SJCRH30 (cell line): ENCODE measurements at places on chromosomes 3 and 15.

- DNase-seq = no peak
Measured at GRCh38 chr15:86162172-86162591, 82.5 kb downstream of the AGBL1 start.

DNA sequence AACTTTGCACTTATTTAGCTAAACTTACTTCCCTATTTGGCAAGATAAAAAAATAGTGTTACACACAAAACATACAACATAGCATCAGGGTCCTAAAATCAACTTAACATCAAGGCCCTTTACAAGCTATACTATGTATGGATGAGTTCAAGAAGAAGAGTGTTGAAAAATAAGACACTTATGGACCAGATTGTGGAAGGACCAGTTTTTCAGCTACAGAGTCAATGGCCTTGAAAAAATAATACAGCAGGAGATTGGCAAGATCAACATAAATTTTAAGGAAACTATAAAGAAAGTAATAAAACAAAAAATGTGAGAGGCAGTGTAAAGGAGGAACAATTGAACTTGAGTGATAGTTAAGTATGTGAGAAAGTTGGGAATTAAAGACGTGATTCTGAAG is 66.3 kb upstream of the BBX start:
- DNase-seq = no peak

- DNase-seq = no peak
Measured at GRCh38 chr3:43726521-43726920, 35.8 kb downstream of the ABHD5 start.

DNA sequence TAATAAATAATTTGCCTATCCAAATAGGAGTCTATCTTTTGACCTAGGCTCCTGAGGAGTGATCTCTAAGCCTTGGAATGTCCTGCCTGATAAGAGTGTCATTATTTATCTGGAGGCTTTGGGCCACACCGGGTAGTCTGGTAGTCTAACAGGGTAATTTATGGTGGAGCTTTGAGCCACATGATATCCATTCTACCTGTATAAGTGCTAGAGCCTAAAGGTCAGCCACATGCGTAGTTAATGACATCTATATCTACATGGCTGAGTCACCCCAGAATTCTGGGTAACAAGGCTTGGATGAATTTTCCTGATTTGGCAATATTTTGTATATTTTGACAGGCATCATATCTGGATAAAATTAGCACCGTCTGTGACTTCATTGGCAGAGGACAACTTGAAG is 681.4 kb downstream of the MCTP2 start:
- no peak for DNase-seq

DNA sequence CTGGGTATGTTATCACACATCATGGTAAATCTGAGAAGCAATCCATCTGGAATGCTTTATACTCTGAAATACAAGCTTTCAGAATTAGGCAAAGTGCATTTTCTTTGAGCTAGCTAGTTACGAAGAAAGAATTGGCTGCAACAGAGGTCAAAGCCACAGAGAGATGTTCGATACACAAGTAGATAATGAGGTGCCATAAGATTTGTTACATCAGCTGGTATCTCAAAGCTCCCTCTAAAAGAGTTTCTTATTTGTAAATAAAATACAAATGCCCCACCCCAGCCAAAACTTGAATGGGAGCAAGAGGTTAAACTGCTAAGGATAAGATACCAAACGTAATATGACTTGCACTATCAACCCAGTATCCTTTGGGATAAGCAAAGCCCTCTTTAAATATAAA is 84.0 kb upstream of the SLCO3A1 start:
- no peak for DNase-seq
